G401 (cell line): ENCODE measurements at places on chromosomes 2 and 18. TPM values are rescaled to one million over a fixed set of nuclear protein-coding genes. Genes with fewer than 3 reads are reported as not detected.

DNA sequence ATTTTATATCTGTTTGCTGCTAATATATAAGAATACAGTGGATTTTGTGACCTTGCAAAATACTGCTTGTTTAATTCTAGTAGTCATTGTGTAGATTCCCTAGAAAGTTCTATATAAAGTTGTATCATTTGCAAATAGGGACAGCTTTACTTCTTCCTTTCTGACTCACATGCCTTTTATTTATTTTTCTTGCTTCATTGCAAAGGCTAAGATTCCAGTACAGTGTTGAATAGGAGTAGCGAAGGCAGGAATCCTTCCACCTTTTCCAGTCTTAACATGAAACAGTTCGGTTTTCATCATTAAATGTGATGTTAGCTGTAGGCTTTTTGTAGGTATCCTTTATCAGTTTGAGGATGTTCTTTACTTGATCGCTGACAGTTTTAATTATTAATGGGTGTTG, 58.1 kb downstream of the DGKD start:
- DNase-seq = no peak

DNA sequence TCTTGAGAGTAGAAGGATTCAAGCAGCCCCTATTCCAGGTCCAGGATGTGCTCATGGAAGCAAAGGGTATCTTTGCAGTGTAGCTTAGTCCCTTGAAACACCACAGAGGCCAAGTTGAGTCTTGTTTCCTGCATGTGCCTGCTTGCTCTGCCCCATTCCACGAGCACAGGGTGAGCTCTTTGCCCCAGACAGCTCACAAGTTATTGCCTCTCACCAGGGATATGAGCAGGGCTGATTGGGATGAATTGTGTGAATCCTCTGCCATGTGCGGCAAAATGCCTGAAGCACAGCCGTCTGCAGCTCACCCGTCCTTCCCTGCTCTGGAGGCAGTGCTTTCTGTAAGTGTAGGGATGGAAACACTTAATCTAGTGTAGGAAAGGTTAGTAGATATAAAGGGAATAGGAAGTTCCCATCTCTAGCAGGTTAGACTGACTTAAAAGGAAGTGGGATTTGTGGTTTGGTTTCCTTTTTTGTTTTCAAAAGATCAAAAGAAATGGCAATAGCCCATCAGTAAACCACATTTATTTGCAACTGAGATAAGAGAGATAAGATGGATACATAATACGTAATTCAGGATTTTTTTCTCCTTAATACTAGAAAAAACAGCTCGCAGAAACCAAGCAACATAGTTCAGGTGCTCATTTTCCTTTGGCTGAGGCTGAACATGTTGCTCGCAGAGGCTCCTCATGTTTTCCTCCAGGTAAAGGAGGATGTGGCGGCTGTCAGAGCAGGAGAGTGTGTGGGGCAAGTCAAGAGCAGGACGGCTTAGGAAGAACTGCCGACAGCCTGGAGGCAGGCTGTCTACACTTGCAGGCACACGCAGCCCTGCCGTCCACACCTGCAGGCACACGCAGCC, 41.4 kb downstream of the TMEM182 start:
- DNase-seq = no peak

- DNase-seq = no peak
Observed at GRCh38 chr2:108459441-108459840, 10.4 kb downstream of the GCC2 start.

DNA sequence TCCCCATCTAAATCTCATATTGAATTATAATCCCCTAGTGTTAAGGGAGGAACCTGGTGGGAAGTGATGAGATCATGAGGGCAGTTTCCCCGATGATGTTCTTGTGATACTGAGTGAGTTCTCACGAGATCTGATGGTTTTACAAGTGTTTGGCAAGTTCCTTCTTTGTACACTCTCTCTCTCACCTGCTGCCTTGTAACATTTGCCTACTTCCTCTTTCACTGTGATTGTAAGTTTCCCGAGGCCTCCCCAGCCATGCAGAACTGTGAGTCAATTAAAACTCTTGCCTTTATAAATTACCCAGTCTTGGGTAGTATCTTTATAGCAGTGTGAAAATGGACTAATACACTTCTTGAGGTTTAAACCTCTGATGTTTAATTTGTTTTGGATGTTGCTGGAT, 177.5 kb downstream of the CD8B2 start:
- no peak for DNase-seq

GRCh38 chr2:98522854-98523253, 78.2 kb downstream of the INPP4A start:
- DNase-seq = no peak

DNA sequence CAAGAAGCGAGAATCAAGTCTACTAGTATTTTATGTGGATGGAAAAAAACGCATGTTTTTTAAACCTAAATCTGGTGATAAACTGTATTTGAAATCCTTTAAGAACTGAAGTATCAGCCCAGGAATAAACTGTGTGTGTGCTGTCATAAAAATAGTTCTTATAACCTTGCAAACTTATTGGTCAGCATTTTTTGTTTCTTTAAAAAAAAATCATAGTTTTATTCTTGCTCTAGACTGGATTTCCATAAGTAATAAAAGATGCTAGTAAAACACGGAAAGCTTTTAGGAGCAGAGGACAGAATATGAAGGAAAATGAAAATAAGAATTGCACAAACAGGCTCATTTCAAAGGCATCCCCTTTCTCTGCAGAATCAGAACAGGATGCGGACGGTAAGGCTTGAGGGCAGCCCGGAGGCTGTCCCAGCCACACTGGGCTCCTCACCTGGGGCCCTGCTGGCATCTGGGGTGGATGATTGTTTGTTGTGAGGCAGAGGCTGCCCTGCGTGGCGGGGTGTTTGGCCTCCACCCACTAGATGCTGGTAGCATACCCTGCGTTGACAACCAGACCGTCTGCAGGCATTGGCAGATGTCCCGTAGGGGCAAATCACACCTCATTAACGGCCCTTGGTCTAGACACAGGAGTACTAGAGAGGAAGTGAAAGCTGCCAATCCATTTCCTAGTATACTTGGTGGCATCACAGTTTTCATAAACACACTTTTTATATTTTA, 52.5 kb downstream of the MBP start:
- no peak for DNase-seq

DNA sequence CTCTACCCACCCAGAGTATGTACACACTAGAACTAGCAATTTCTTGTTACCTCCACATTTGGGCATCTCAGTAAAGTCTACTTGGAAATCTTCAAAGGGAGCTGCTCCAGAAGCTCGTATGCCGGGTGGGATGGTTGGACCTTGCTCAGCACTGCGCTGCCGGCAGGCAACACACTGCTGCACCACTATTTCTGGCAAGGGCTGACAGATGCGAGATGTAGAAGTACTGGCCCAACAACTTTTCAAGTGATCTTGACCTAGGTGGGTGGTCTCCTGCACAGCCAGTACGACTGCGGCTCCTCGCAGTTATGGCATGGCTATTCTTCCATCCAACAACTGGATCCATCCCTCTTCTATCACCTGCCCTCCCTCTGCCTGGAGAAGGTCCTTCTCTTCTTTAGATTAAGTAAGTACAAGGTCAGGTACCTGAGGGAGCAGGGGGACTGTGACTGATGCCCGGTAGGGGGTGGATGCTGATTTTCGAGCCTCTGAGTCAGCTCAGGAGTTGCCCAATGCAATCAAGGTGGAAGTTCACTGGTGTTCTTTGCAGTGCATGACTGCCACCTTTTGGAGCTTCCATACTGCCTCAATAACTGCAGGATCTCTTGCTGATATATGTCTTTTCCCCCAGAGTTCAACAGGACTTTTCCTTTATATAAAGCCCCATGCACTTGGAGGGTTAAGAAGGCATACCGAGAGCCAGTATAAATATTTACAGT, 100.4 kb upstream of the SLC1A4 start:
- DNase-seq = peak; percentile 10

- no peak for DNase-seq
Observed at GRCh38 chr2:29590211-29590610, 331.2 kb downstream of the ALK start.

DNA sequence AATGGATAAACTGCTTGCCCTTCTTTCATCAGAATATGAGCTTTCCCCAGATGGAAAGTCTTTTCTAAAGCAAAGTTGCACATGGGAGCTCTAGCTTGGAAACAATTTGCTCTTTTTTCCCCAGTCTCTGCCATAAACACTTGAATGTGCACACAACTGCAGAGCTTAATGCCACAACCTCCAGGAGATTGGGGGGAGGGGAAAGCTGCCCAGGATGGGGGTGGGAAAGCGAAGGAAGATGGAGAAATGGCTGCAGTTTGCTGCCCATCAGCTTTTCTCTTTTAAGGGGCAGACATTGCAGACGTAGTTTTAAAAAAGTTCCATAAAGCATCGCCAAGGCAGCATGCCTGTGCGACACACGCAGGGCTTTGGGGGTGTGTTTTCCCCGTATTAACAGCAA, 1.5 kb downstream of the ACKR3 start:
- DNase-seq = no peak

TRIM43 gene
- total RNA-seq = 0.12 and 6.3 TPM in 2 replicates

DNA sequence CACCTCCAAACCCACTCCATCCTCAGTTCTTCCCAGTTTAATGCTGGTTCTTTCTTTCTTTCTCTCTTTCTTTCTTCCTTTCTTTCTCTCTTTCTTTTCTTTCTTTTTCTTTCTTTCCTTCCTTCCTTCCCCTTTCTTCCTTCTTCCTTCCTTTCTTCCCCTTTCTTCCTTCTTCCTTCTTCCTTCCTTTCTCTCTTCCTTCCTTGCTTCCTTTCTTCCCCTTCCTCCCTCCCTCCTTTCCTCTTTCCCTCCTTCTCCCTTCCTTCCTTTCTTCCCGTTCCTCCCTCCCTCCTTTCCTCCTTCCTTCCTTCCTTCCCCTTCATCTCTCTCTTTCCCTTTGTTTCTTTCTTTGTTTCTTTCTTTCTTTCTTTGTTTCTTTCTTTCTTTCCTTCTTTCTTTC, 50.9 kb downstream of the PDCL3 start:
- no peak for DNase-seq

- DNase-seq = no peak
Observed at GRCh38 chr2:104982111-104982510, 55.8 kb upstream of the MRPS9 start.

GRCh38 chr2:73937899-73938298, 11.2 kb downstream of the DGUOK start:
- DNase-seq = no peak

GRCh38 chr18:74990563-74991081, 218.3 kb downstream of the PTGR3 start:
- no peak for DNase-seq

DNA sequence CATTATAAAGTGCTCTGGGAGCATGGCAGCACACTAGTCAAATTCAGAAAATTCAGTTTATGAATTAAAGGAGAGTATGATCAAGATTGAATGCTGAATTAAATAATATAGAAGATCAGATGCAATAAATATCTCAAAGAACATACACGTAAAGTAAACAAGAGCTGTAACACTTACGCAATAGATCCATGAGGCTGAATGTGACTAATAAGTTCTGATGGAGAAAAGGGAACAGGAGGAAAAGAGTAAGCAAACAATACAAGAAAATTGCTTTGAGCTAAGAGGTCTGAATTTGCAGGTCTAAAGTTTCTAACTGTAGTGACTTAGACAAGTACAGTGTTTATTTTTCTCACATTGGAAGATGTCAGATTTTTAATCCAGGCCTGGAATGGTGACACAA, 646.7 kb upstream of the ZNF804A start:
- DNase-seq = no peak

PTPRM gene
- not detected in 2 replicates for total RNA-seq
